ENCODE measurements at places on chromosomes 3 and 15. TPM values are rescaled to one million over a fixed set of nuclear protein-coding genes. Genes with fewer than 3 reads are reported as not detected.

DNA sequence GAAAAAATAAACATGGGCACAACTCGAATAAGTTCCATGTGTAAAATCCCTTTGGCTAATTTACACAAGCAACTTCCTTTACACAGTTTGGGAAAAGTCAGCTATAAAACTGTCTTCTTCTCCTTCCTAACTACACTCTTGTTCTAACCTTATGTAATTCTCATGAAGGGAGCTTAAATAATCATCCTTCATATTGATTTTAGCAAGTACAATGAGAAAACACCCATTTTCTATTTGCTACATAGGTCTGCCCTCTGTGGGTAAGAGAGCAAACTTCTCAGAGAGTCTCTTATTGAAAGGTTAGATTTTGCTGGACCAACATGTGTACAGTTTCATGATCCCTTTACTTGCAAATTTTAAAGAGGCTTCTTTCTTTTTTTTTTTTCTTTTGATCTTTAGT, 398.5 kb downstream of the ROBO1 start:
- no peak for DNase-seq

DNA sequence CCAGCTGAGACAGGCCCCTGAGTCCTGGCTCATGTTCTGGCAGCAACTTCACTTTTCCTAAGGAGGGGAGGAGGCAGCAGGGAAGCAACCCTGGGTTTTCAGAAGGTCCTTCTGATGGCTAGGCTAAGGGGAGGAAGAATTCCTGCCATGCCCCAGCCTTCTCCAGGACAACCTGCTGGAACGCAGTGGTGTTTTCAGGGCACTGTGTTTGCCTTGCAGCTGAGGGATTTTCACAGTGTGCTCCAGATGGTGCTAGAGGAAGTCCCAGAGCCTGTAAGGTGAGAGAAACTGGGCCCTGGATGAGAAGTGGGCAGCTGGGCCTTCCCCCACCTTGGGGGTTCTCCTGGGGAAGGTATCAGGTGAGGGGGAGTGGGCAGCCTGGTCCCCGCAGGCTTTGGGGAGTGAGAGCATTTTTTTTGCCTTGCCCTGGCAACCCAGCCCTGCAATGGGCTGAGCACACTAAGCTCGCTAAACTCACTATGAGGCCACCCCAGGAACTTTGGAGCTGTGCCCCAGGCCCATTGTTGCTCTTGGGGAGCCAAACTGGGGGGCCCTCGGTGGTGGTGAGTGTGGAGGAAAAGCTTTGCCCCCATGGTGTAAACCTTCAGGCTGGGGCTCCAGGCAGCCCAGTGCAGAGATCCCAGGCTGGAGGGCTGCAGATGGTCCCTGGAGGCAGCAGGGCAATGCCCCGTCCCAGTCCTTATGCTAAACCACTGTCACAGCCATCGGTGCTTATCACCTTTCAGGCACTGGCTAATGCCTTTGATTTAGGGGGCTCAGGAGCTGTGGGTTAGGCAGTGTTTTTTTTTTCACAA, 41.1 kb downstream of the ACAA1 start:
- DNase-seq, result no peak

GRCh38 chr3:158160958-158161357, 51.1 kb downstream of the RSRC1 start:
- DNase-seq, result no peak

ANKRD34C gene
- not detected for polyA plus RNA-seq

MOBP gene
- polyA plus RNA-seq, result not detected

GABRB3 gene
- polyA plus RNA-seq, result not detected

- DNase-seq, result no peak
These were observed 244.3 kb downstream of the ZIC1 start for GRCh38 chr3:147653367-147653923.

DNA sequence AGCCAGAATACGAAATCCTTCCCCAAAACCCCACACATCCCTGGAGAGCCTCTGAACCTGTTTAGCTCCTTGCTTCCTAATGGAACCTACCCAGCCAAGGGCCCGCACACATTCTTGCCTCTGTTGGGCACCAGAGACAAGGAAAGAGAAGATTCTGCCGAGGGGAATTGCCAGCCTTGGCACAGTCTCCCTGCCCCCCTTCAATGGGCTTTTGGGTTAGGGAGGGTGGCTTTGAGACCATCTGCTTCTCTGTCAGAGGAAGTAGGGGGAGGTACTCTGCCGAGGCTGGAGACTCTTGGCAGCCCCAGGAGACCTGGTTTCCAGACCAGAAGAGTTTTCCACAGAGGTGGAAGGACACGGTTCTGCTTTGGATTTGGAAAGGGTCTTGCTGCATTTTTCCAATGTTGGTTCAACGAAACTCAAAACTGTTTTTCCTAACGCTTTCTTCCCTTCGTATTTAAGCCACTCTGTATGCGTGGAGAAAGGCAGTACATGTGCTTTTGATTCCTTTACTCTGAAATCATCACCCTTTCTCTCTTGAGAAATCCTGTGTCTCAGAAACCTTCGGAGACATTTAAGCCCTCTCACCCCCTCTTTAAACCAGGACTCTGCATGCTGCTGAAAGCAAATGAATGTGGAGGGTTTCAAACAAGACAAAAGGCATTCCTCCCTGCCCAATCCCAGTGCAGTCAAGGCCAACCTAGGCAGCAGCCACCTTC, 78.8 kb upstream of the PRR23C start:
- DNase-seq, result no peak

GRCh38 chr3:134237454-134238145, 13.1 kb downstream of the RYK start:
- peak; percentile 27 for DNase-seq

DNA sequence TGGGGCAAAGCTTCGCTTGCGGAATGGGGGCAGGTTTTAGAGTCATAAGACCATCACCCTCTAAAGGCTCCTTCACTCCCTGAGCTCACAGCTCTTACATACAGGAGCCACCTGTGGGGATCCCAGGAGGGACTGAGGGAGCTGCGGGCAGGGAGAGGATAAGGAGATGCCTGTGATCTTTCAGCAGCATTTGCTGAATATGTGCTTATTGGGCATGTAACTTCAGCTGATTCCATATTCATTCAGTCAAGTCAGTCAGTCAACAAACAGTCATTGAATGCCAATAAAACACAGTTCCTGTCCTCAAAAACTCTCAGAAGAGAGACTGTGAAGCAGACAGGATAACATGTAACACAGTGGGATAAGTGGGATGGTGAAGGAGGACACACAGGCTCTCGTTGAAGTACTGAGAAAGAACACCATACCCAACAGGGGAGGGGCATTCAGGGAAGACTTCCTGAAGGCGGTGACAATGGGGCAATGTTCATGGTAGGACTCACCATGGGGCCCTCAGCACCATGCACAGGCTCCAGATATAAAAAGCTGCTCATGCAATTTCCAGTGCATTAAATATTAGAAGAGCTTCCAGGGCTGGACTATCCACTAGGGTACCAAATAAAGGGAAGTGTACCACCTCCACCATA, 240.9 kb downstream of the UACA start:
- no peak for DNase-seq

COL6A5 gene
- not detected for polyA plus RNA-seq

PLIN1 gene
- 0.74 TPM for polyA plus RNA-seq

All from HepG2 (cell line).